GM12864 (cell line): ENCODE measurements at places on chromosomes 3 and 15.

- DNase-seq, result no peak
Observed at GRCh38 chr3:120025520-120025919, 68.7 kb downstream of the GSK3B start.

DNA sequence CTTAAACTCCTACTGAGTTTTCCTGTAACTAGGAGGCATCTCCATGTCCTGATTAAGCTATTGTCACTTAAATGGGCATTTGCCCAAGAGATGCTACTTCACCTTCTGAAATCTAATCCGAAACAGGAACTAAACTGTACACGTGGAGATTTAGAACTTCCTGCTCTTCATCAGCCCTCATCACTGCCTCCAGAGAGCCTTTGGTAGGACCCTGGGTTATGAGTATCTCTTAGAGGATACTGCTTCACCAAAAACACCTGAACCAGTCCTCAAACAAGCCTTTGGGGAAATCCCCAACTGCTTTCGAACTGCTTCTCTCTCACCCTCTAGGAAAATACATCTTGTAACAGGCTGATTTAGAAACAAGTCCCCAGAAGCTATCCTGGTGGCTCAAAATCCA, 320.3 kb downstream of the GAP43 start:
- no peak for DNase-seq

DNA sequence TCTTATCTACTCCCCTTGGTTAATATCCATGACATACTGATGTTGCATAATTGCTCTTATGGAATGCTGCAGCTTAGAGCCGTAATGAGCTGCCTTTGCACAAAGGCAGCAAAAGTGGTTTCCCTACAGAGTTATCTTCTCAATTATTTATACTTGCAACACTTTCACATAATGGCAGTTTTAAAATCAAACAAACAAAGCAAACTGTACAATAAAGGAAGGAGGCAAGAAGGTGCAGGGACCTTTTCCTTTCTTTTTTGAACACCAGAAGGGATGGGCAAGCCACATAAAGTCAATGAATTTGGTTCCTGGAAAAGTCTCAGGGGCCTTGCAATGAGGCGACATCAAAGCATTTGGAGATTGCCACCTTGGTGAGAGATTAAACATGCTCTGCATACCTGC, 188.0 kb downstream of the MEIS2 start:
- DNase-seq, result no peak

- DNase-seq, result no peak
Observed at GRCh38 chr3:127915115-127915936, at the start of gene KBTBD12. Gene KBTBD12, plus strand, starts transcription at chr3:127915232. Its CDS starts 7,830 bp downstream, at chr3:127923062.

DNA sequence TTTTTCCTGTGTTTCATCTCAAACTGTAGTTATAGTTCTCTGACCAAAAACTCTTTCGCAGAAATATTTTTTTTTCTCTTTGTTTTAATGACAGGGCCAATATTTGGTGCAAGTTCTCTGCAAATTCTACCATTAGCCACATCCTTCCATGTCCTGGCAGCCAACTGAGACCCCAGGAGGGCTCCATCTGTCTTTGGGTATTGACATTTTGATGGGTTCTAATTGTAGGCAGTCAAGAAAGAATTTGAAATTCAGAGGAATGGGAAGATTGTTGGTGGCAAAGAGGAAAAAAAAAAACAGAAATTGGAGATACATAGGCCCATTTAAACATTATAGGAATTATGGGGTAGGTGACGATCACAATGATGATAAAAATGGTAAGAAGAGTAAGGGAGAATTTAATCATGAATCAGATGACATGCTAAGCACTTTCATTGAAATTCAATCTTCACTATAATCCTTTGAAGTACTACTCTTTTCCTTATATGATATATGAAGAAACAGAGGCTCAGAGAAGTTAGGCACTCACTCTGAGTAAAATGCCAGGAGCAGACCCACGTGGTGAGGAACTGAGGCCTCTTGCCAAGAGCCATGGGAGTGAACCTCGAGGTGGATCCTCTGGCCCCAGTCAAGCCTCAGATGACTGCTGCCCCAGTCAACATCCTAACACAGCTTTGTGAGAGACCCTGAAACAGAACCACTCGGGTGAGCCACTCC, 151.4 kb downstream of the PDZRN3 start:
- DNase-seq, result no peak

DNA sequence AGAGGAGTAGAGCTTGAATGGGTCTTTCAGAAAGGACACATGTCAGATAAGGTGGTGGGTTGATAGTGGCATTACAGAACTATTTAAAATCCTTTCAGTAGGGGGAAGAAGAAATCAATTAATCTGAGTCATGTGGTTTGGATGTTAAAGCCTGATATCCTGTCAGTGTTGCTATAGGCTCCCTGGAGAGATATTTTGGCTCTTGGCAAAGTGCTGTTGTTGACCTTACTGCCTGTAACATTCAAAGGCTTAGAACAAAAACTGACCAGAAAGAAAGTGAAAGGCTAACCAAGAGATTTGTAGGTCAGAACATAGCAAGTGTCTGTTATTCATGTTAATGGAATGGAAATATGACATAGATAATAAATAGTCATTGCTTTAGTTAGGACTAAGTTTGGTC, 552.9 kb downstream of the DIPK2A start:
- no peak for DNase-seq

DNA sequence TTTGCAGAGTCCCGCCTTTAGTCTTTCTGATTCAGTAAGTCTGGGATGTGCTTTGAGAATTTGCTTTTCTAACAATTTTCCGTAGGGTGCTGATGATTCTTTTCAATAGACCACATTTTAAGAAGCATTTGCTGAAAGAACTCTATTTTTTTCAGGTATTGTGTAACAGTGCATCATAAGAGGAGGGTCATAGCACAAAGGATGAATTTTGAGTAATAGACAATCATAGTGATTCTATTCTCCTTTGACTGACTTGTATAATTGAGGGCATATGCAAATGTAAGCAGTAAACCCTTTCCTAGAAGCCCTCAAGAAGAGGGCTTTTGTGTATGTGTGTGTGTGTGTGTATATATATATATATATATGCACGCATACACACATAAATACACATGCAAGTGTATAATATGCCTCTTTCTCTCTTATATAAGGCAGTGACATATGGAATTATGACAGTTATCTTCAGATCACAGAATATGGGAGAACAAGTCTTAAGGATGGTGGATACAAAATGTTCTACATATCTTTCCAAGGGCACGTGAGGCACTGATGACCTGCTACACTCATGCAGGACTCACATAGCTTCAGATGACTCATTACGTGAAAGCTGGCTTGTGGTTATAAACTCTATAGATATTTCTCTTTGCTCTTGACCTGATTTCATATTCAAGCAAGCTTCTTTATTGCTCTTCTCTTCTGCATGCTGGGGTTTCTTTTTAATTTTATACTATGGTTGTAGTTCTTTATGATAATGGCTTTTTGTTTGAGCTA, 6.5 kb upstream of the PLSCR1 start:
- no peak for DNase-seq

DNA sequence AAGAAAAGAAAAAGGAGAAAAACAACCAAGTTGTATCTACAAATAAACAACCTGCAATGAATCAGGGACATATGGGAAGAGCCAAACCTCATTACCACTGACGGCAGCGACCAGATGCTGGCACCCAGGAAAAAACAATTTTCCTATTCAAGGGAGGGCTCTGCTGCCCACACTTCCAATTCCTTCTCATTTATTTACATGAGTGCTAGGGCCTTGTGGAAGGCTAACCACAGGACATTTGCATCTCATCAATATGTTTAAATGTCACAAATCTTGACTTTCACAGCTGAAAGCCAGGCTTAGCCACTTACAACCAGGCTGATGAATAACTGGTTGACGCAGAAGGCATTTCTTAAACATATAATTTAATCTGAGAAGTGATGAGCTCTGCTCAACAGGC, 36.0 kb downstream of the RFTN1 start:
- no peak for DNase-seq

DNA sequence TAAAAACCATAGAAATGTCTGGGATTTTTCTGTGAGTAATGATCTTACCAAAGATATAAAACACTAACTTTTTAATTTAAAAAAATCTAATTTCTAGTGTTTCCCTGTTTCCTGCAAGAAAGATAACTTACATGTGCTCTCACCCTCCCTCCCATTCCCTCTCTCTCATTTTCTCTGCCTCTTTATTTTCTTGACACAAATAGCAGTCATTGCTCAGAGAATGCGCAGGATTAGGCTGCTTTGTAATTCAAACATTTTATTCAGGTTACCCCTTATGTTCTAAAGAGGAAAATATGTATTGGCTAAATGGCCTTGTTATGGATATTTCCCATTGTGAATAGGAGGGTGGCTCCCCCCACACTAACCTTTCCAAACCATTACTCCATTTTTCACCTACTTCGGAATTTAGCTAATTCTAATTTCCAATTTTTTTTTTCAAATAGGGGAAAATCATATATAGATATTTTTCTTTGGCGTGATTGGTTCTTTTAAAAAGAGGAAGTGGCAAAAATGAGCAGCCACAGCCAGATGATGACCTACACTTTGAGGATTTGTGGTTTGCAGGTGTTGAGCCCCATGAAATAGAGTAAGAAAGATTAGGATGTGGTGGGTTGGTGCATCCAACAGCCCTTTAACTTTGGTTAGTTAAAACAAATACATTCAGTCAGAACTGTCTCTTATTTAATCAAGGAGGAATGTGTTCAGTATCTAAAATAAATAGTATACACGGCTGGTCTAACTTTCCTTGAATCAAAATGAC, 554.4 kb downstream of the IGSF11 start:
- DNase-seq, result peak; percentile 22

- DNase-seq, result no peak
Observed at GRCh38 chr3:84008623-84009022, 950.2 kb upstream of the CADM2 start.

GRCh38 chr15:83318036-83318435, 33.6 kb upstream of the BNC1 start:
- no peak for DNase-seq

DNA sequence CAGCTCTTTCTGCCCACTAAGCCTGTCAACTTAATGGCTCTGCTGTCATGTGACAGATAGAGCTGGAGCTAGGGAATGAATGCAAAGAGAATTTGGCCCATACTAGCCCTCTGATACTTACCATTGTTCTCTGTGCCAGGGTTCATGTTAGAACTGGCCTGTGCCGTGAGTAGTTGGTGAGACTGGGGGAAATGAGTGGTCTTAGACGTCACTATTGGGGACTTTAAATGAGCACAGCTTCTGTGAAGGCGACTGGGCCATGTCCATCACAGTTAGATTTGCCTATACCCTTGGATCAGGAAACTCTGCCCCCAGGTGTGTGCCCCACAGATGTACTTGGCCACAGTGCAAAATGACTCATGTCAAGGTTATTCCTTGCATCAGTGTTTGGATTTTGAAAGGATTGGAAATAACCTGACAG, 124.9 kb downstream of the PTPRG start:
- DNase-seq, result no peak

- DNase-seq, result no peak
Observed at GRCh38 chr15:66868918-66869317, 166.9 kb downstream of the SMAD6 start.

- DNase-seq, result no peak
Observed at GRCh38 chr15:42085721-42086120, 8.6 kb downstream of the PLA2G4D start.

DNA sequence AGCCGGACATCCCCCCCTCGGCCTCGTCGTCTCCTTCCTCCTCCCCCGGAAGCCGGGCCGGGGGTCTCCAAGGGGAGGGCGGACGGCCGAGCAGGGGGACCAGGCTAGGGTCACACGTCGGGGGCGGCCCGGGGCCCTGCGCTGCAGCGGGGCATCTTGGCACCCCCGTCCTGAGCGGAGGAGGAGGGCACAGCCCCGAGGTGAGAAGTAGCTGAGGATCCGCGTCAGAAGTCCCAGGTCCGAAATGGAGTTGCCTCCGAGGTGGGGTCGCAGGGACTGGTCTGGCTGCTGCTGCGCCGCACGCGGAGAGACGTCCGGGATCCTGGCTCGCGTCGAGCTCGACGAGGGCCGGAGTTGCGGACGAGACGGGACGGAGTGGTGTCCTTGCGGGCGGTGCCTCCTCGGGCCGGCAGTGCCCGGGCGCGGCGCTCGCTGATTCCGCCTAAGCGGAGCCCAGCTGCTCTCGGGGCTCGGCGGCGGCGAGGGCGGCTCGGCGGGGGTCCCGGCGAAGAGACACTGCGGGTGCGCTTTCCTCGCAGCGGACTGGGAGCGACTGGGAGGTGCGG, at the start of gene ADCY5:
ADCY5 (minus strand) TSS at position 555 of the 566 bp plus-strand sequence; CDS start at position 10, 545 bp downstream.
- no peak for DNase-seq

DNA sequence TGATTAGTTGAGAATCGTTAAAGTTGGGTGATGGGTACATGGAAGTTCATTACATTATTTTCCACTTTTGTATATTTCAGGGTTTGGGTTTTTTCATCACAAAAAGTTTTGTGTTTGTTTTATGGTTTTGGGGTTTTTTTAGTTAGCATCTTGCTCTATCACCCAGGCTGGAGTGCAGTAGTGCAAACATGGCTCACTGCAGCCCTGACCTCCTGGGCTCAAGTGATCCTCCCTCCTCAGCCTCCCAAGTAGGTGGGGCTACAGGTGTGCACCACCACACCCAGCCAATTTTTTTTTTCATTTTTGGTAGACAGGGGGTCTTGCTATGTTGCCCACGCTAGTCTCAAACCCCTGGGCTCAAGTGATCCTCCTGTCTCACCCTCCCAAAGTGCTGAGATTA, 100.1 kb upstream of the CHD2 start:
- DNase-seq, result no peak

DNA sequence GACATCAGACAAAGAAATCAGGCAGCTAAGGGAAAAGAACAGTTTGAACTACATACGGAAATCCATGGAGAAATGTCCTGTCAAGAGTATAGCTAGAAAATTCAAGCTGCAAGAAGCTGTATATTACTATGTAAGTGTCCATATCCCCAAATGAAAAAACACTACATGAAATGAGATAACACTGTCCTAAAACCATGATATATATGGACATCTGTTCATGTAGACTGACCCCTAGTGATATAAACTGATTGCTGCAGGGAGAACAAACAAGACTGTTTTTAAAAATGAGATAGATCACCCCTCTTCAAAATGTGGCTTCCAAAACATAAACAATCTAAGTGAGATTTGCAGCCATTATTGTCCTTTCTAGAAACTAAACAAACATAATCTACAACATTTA, 985.6 kb downstream of the EPHA3 start:
- DNase-seq, result no peak

DNA sequence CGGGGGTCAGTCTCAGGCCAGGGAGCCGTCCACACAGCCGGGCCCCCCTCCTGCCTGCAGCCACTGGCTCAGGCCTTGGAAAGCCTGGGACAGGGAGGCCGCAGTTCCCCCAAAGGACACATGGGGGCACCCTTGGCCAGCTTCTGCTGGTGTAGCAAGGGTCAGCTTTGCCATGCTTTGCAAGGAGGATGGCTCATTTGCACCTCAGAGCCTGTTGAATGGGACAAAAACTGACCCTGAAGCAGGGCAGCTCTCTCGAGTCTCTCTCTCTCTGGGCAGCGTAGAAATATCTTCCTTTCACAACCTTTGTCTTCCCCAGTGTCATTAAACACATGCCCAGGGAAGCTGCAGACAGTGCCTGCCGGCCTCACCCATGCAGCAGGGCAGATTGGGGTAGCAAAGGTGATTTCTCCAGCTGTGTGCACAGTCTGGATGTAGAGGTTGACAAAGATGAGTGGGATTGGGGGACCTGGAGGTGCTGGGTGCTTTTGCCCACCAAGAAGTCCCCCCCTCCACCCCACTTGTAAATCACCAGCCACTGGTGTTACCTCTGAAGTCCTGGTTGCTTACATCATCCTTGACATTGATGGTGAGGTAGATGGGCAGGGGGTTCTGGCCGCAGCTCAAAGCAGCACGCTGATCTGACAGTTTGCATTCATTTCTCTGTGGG, 17.4 kb upstream of the EHD4 start:
- DNase-seq, result no peak

- no peak for DNase-seq
Observed at GRCh38 chr3:194325424-194326153, 25.5 kb downstream of the CPN2 start.
